ENCODE measurements at places on chromosomes 12 and 14.
A peak's percentile ranks its signal among the peaks of the same experiment; 100 is the strongest.

- no peak for DNase-seq
Measured at GRCh38 chr14:78359581-78359980, 189.4 kb downstream of the NRXN3 start.

DNA sequence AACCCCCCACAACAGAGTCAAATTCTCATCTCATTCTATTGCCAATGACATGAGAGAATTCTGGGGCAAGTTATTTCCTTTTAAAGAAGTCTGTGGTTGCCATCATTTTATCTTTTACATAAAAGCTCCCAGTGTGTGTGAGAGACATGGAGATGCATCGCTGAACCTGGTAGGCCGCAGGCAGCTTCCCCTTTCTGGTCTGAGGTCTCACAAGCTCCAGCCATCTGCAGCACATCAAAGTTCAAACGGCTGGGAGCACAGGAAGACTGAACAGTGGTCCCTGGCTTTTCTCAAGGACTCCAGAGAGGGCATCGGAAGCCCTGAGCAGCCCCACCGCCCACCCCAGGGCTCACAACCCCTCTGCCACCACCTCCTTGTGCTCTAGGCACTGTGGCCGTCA is 141.7 kb downstream of the RIMBP2 start:
- DNase-seq: no peak

- no peak for DNase-seq
Measured at GRCh38 chr12:101115326-101115725, 94.7 kb downstream of the SLC5A8 start.

GRCh38 chr12:80100591-80100990 is 1.3 kb downstream of the OTOGL start:
- DNase-seq: peak; percentile 65

- no peak for DNase-seq
Measured at GRCh38 chr12:132620113-132620898, 1.7 kb downstream of the P2RX2 start.

DNA sequence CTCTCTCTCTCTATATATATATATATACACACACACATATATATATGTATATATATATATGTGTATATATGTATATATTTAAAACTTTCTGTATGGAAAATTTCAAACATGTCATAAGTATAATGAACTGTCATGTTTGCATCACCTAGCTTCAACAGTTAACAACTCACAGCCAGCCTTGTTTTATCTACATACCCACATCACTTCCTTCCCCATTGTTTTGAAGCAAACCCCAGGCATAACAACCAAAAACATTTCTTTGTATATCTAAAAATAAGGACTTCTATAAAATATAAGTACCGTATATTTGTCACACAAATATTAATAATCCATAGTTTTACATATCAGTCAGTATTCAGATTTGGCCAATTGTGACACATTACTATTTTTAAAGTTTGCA is 57.4 kb downstream of the PAPOLA start:
- DNase-seq: no peak

GRCh38 chr14:92902191-92902590 is 20.8 kb upstream of the CHGA start:
- no peak for DNase-seq

GRCh38 chr14:78022059-78022458 is 148.1 kb upstream of the NRXN3 start:
- peak; percentile 12 for DNase-seq

DNA sequence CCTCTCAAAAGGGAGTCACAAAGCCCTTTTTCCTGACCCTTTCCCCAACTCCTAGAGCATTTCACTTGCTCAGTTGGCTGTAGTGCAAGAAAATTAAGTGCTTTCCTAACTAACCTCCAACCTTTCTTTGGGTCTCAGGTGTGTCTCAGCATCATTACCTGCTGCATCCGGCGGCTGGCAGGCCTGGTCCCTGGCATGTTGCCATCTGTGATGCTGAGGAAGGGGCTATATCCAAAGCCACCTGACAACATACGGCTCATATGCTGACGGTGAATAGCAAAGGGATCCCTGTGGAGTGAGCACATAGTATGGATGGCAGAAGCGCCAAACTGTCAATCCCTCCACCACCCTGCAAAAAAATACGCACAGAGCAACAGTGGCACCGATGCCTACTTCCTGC is 1.2 kb downstream of the MLF2 start:
- no peak for DNase-seq

DNA sequence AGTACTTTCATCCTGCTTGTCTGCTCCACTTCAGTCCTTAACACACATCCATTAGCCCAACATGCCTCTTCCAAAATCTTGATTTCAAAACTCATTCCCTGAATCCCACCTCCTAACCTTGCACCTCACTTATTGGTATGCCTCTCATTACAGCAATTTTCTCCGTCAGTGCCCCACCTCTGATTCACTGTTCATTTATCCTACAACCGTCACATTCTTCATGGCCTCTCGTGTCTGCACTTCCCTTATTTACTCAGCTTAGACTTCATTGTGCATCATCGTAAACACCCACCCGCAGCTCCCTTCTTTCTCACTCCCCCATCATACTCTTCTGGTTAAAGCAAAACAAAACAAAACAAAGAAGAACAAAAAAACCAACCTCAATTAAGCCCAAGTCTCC is 160.6 kb upstream of the HMGA2 start:
- DNase-seq: no peak

DNA sequence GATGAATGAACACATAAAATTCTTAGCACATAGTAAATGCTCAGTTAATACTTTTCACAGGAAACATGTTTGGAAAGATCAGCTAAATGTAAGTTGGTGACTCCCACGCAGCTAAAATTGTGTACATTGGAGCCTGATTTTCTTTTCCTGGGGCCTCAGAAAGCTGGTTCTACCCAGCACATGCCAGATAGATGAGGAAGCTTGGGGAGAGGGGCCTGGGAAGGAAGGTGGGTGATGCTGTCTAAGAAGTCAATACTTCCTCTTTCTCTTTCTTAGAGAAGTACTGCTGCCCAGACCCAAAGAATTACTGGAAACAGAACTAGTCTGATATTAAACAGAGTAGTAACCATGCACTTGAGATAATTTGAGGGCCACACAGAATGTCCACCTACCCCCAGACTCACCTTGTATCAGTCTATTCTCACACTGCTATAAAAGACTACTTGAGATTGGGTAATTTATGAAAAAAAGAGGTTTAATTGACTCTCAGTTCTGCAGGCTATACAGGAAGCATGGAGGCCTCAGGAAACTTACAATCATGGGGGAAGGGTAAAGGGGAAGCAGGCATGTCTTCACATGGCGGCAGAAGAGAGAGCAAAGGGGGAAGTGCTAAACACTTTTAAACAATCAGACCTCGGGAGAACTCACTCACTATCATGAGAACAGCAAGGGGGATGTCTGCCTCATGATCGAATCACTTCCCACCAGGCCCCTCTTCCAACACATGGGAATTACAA is 123.3 kb upstream of the MED13L start:
- no peak for DNase-seq

GRCh38 chr14:23630687-23631086 is 5.5 kb upstream of the DHRS2 start:
- no peak for DNase-seq

DNA sequence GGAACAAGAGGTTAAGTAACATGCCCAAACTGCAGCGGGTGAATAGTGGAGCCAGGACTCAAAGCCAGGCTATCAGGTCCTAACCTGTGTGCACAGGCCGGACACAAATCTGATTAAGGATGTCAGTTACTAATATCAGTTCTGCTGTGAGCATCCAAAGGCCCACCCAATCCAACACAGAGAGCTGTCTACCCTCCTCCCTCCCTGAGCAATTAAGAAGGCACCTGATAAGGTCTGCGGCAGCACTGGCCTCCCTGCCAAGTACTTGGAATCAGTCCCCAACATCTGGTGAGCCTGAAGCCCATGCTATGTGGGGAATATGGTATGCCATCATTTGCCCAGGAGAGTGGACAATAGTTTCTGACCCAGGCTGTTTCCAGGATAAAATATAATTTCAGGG is 3.9 kb downstream of the HEBP1 start:
- no peak for DNase-seq

GRCh38 chr12:107570721-107571120 is 114.9 kb upstream of the PWP1 start:
- no peak for DNase-seq

DNA sequence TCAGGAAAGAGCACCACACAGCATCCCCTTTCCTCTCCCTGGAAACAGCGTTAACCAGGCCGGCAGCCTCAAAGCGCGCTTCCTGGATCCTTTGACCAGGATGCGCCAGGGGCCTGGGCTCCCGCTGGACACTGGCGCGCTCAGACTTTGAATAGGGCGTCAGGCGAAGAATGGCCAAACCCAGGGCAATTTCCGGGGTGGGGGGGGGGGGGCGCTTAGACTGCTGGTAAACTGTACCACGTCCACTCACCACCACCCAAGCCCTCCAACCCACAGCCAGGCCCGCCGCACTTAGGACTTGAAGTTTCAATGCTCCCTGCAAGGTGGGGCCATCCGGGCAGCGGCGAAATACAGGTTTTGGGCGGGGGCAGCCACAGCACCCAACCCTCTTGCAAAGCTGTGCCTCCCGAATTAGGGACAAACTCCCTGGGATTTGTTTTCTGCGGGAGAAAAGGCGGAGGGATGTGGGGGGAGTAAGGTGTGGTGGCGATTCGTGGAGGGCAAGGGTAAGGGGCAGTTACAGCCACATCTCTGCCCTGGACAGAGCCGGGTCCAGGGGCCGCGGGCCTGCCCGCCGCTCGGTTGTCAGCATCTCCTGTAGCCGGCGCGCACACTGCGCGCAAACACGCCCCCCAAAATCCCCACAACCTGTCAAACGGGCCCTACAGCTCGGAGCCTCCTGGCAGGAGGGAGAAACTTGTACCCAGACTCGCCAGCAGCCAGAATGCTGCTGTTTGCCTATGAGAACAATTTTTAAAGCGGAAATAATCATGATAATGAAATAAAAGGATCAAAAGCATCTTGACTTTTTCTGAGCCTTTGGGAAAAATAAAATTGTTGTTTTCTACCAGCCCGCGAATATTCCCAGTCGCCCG is 958 bp downstream of the RTN1 start:
- no peak for DNase-seq

DNA sequence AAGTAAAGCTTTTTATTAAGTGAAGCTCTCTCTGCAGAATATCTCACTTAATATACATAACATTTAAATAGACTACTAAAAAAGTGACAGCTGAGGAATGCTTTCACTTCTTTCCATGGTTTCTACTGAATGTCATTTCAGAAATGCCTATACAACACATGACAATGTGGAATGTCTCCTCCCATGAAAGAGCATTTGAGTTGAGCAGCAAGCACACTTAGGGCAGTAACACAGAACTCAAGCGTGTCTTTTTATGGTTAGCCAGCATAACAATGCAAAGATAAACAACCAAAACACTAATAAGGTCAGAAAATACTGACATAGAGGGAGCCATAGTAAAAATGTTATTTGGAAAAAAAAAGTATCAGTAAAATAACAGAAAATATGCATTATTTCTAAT is 9.4 kb downstream of the PPP1R12A start:
- no peak for DNase-seq

GRCh38 chr12:123059500-123059899 is 79.0 kb downstream of the ARL6IP4 start:
- no peak for DNase-seq

DNA sequence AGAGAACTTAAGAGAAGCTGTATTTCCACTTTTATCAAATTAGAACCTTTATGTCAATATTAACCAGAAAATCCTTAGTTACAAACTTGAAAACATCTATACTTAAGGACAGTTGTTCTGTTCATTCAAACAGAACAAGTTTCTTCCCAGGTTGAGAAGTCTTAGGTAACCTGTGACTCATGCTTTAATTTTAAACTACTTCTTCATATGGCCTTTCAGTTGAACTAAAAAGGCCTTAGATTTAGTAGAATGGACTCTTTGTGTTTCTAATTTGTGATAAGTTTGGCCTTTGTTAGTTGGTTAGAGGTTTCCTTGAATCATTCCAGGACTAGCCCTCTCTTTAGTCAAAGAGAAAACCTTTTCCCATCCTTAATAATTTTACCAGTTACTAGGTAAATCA is 274.2 kb downstream of the FUT8 start:
- no peak for DNase-seq

GRCh38 chr12:124545508-124546418 is 21.6 kb downstream of the NCOR2 start:
- DNase-seq: no peak

DNA sequence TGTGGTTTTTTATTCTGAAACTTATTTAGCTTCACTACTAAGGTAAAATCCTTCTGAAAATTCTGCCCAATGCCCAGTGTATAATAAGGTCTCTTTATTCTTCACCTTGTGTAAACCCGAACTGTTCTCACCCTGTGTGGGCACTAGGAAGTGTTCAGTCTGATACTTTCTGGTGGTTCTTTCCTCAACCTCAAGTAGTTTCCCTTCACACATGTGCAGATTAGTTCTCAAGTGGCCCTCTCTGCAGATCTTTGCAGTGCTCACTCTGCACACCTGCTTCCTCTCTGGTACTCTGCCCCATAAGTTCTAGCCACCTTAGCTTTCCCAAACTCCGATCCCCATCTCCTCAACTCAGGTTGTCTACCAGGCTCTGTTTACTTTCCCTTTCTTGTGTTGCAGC is 61.6 kb downstream of the RAD51B start:
- DNase-seq: no peak

GRCh38 chr12:105667973-105668743 is 337.7 kb downstream of the C12orf75 start:
- peak; percentile 40 for DNase-seq

GRCh38 chr14:54374117-54374884 is 22.5 kb upstream of the CDKN3 start:
- no peak for DNase-seq

GRCh38 chr12:67449591-67450052 is 180.5 kb downstream of the CAND1 start:
- no peak for DNase-seq

GRCh38 chr12:124035163-124035562 is 62.1 kb downstream of the ZNF664 start:
- DNase-seq: no peak

GRCh38 chr12:28223858-28224257 is 33.6 kb downstream of the CCDC91 start:
- DNase-seq: no peak

DNA sequence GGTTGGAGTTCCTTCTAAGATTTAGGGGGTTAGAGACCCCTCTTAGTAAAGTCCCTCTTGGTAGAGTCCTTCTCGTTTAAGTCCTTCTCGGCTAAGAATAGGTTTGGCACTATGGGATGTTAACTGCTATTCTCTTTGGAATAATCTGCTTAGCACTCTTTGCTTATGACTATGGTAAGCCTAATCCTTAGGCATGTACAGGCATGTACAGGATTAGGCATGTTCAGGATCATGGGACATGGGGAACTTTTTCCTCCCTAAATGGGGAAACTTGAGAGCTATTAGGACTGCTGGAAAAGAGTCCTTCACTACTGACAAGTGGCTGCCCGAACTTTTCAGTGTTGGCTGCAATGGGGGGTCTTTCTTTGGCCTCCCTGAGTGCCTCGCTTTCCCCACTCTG is 193.3 kb downstream of the TMEM117 start:
- no peak for DNase-seq

GRCh38 chr14:100115726-100116125 is 43.7 kb downstream of the DEGS2 start:
- no peak for DNase-seq

- no peak for DNase-seq
Measured at GRCh38 chr12:62976110-62976662, 41.2 kb upstream of the PPM1H start.
